ENCODE measurements at places on chromosomes 4 and X.

GRCh38 chr4:173585876-173586572 lies 56.0 kb upstream of the HAND2 start:
- DNase-seq: no peak

- no peak for DNase-seq
These were observed 218.7 kb downstream of the NWD2 start for GRCh38 chr4:37463033-37463856.

DNA sequence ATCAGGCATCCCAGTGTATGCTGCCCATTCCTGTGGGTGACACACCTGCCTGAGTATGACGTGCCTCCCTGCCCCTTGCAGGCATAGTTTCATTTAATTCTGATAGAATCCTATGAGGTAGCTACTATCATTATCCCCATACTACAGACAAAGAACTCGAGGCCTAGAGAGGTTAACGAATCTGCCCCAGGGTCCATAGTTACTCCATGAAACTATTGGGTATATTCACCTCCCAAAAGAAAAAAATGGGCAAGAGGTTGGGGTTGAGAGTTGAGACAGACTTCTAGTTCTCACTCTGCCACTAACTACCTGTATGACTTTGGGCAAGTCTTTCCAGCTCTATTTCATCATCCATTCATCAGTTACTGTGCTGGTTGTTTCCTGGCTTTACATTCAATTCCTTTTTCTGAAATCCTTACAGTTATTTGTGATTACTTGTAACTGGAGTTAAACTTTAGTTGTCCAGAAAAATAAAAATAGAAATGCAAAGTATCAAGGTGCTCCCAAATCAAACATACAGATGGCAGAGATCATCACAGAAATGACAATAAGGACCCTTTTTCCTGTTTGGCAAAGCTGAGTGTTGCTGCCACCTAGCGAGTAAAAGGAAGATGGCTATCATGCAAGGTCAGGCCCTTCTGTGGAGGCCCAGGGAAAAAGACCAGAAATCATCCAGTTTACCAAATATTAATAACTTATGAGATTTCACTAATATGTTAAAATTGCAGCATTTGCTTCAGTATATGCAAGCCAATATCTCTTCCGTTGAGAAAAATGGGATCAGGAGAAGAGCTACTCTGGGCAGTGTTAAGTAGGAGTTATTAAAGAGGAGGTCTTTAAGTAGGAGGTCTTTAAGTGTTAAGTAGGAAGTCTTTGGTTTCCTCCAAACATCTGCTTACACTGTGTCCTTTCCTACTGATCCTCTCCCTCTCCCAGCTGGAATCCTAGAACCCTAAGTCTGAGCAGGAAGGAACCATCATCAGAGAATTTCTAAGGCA lies 17.1 kb upstream of the MAP7D3 start:
- DNase-seq: no peak

DNA sequence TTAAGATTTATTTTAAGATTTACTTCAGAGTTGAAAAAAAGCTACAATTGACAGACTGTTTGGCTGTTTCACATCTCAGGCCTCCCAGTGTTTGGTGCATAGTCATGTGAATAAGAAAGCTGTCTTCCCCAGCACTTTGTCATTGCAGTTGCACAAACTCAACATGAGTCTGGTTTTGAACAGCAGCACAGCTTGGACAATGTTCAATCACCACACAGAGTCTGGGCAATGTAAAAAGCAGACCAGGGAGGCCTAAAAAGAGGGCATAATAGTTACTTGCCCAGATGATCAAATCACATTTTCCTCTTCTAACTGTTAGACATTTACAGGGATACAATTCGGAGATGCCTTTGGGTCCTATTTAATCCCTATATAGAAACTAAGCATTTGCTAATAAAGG lies 1055.0 kb downstream of the RPA4 start:
- DNase-seq: no peak

GRCh38 chr4:144366425-144366824 lies 225.9 kb upstream of the GYPA start:
- no peak for DNase-seq

DNA sequence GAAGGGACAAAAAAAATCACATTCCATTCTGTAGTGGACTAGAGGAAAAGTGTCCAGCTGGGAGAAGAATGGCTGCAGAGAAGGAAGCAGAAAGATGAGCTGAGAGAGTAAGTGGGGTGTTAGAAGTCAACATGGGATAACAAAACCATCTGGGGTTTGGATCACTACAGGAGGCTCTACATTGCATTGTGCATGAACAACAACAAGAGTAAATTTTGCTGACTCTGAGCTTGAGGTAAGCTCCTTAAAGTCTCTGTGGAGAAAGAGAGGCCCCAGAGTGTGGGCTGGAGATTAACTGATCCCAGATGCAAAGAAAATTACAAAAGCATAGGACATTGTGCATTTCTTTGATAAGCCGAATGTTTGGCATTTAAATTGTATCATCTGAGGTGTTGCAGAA lies 128.9 kb downstream of the UGT8 start:
- DNase-seq: no peak

DNA sequence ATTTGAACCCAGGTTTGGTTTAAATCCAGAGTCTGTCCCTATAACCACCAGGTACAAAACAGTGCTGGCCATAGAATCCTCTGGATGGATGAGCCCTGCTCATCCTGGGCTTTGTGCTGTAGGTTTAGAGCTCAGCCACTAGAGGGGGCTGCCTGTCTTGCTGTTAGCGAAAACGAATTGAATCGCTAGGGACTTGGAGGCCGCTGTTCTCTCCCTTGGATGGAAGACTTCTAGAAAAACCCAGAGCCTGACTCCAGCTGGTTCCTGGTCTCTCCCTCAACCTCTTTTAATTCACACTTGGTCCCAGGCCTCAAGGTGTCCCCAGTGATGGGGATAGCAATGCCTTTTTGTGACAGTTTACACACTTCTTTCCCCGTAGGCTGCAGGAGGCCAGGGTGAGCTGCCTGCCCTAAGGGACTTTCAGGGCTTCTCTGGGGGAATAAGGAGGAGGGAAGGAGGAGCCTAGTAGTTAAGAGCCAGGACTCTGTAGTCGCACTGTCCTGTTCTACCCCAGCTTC lies 8.7 kb downstream of the RIPPLY1 start:
- no peak for DNase-seq

DNA sequence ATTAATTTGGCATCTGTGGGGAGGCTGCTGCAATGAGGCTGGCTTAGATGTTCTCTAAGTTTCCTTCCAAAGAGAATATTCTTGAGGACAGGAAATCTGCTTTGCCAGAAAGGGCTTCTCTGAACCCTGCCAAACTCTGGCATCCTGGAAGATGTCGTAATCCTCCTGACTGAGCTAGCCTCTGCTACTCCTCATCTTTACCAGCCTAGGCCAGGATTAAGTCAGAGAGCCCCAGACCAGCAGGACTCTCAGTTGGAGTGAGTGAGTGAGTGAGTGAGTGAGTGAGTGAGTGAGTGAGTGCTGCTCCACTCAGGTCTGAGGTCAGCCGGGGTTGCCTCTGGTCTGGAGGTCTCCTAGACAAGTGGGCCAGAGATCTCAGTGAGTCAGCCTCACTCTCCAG lies 104.9 kb upstream of the SOD3 start:
- DNase-seq: no peak
